ENCODE measurements at places on chromosomes 5 and 9.

DNA sequence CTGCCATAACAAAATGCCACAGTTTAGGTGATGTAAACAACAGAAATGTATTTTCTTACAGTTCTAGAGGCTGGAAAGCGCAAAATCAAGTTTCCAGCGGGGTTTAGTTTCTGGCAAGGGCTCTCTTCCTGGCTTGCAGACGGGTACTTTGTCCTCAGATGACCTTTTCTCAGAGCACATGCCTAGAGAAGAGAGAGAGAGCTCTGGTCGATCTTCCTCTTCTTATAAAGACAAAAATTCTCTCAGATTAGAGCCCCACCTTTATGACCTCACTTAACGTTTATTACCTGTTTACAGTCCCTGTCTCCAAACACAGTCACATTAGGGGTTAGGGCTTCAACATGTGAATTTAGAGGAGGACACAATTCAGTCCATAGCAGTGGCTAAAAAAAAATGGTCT, 119.7 kb downstream of the CETN3 start:
- DNase-seq, result peak; percentile 31

- DNase-seq, result peak; percentile 58
Measured at GRCh38 chr5:10366310-10367272, 13.1 kb downstream of the MARCHF6 start.

DNA sequence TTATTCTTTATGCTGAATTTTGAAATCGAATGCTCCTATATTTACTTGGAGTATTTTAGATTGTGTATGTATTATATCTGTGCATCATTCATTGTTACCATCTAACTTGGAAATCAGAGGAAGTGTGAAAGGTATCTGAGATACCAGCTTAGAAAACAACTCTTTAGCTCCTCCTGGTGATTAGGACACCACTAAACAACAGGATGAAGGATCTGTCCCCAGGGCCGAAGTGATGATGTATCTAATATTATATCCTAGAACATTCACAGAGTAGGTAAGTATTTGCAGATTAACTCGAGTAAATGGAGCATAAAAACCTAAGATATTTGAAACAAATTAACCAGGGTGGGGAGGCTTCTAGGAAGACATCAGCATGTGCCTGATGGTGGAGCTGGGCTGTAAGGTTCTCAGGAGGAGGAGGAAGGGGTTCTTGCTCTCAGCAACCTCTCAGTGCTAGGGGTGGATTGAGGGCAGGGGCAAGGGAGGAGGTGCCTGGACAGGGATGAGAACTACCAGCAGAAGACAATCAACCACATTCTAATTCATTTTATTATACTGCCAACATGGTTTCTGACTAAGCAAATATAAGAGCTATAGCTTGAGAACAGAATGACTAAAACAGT, 2.6 kb upstream of the NFIL3 start:
- peak; percentile 58 for DNase-seq

DNA sequence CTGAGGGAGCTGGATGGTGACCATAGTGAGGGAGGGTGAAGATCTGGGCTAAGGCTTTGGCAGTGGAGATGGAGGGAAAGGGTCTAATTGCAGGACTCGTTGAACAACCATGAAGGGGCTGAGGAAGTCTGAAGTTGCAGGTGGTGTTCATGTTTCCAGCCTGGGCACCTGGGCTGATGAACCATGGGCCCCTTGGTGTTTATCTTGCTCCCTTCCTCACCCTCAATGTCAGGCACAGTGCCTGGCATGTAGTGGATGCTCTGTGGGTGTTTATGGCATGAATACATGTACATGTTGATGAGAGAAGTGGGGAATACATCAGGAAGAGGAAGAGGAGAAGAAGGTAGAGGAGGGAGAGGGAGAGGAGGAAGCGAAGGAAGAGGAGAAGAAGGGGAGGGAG, 31.3 kb upstream of the COL15A1 start:
- no peak for DNase-seq

DNA sequence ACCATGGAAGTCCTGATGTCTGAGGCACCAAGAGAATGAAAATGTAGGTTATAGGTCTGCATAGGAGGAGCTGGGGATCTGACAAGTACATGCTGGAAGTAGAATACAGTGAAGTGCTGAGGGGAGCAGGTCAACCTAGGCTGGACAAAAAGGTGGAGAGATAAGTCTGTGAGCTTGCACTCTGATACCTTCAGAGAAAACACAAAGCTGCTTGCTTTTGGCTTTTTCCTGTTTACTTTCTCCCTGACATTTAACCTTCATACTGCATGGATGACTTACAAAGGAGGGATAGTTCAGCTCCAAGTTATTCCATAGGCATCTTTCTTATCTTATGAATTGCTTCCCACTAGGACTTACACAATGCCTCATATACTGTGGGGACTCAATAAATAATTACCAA, 256.7 kb upstream of the NREP start:
- DNase-seq, result no peak

- peak; percentile 52 for DNase-seq
Measured at GRCh38 chr5:130514984-130515690, 610.9 kb downstream of the CHSY3 start.

DNA sequence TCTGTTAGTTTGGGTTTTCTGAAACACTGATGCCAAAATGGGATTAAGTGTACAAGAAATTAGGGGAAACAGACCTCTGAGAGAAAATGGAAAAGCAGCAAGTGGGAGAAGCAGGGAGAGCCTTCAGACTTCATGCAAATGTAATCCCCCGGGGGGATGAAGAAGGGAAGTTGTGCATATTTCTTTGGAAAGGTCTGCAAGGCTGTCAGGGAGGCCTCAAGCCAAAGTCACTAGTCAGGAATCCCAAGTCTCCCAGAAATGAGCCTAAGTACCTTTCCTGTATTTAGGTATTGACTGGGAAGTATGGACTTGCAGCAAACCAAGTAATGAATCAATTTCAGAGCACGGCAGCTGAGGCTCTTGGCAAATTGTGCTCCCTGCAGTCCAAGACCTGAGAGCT, 2.2 kb downstream of the FTMT start:
- no peak for DNase-seq

DNA sequence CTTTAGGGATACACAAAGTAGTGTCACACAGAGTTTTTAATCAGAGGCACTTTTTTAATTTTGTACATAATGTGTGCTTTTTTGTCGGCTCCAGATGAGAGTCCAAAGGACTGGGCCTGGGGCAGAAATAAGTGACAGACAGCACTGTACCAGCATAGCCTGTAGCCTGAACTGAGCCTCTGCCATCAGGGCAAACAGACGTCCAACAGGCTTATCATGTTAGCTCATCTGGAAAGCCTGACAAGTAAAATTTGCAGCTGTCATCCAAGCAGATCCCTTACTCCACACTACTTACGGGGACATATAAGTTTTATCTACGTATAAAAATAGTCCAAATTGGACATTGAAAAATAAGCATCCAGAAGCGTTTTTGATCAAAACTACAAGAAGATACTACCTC, 233.1 kb upstream of the GAS1 start:
- no peak for DNase-seq

- DNase-seq, result no peak
Measured at GRCh38 chr5:160108124-160108523, 11.1 kb downstream of the PWWP2A start.

DNA sequence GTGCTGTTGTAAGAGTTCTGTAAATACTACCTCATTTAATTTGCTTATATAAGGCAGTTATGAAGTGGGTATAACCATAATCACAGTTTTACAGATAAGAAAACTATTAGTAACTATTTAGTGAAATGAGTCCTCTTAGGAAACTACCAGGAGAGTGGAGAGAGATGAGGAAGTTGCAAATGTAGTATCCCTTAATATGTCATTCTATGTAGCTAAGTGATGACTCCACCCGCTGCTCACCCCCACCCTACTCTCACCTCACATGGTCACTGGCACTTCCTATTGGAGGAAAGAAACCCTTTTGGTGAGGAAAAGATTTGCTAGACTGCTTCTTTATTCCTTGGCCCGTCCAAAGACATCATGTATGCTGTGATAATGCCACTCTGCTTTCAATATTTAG, 241.8 kb upstream of the SLC24A2 start:
- DNase-seq, result no peak
